ENCODE measurements at places on chromosomes 12 and 14.

DNA sequence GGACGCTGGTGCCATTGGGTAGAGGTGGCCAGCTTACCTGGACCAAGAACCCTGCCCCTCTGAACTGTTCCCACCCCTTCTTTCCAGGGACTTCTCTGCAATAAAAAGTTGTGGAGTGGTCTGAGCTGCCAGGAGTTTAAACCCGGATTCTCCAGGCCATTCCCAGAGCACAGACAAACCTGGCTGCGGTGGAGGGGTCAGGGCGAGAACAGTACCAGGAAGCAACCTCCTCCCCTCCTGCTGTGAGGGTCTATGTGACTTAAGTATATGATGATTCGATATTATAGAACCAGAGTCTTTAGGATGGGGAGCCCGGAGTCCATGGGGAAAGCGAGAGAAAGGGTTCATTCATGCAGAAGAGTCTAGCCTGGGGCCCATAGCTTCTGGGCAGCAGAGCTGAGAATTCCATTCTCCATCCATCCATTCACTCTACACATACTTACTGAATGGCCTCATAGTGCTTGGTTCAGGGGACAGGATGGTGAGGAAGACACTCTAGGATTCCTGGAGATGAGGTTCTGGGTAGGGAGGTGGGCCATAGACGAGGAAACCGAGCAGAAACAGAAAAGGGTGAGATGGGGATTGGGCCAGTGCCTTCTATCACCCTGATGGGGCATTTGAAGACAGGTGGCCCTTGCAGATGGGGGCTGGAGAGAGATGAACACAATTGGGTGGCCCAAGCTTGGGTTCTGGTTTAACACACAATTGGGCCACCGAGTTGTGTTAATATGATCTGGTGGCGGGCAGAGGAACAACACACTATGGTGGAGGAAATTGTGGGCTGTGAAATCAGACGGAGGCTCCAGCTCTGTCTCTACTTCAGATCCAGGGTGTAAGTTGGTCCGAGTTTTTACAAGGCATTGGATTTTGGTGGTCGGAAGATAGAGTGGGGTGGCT is 5.2 kb downstream of the KRT86 start:
- DNase-seq, result no peak

- DNase-seq, result no peak
Observed at GRCh38 chr12:27006797-27007467, 7.3 kb downstream of the TM7SF3 start.

DNA sequence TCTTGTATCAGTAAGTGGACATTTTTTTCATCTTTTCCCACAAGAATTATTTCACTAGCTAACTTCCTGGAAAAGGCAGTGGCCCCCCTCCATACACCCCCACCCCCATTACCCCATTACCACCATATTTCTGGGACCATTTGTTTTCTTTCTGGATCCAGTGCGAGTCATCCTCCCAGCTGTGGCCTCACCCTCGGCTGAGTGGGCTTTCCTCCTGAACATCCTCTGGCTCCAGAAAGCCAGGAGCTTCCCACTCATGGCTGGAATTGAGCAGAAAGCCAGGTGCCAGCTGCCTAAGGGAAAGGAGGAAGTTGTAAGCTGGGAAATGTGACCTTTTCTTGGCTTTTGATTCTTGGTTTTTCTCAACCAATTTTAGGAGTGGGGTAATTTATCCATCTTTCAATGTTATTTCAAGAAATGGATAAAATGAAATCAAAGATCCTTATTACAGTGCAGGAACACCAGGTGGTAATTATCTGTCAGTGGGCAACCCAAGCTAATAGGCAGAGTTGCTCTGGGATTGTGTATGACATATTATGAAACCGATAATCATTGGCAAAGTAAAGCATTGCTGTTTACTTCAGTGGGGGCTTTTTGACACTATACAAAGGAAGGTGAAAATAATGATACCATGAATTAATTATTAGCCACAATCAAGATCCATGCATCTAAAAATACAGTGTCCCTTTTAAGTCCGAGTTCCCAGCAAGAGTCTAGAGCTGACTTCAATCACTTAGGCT is 124.6 kb downstream of the KICS2 start:
- DNase-seq, result no peak

GRCh38 chr14:56173365-56173922 is 55.2 kb downstream of the PELI2 start:
- DNase-seq, result no peak

- DNase-seq, result no peak
Observed at GRCh38 chr12:109244073-109244472, 65.0 kb downstream of the FOXN4 start.

- DNase-seq, result no peak
Observed at GRCh38 chr14:54301359-54301758, 95.4 kb upstream of the CDKN3 start.

DNA sequence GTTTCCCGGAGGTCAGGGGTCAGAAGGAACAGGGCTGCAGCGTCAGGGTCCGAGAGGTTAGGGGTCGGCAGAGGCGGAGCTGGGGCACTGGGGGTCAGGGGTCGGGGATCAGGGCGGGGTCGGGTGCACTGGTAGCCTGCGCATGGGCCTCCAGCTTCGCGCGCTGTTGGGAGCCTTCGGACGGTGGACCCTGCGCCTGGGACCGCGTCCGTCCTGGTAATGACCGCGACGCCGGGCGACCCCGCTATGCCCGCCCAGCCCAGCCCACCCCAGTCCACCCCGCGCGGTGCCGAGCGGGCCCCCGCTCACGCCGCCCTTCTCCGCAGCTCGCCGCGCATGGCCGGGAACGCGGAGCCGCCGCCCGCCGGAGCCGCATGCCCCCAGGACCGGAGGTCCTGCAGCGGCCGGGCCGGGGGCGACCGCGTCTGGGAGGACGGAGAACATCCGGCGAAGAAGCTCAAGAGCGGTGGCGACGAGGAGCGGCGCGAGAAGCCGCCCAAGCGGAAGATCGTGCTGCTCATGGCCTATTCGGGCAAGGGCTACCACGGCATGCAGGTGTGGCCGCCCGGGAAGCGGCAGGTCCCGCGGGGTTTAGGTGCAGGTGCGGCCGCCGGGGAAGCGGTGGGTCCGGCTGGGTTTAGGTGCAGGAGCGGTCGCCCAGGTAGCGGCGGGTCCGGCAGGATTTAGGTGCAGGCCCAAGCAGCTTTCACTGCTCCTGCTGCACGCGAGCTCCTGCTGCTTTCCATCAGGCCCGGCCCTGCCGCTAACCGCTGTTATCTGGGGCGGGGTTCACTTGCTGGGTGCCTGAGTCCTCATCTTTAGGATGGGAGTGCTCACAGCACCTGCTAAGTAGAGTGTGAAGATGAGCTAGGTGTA is 743 bp downstream of the PUS1 start:
- DNase-seq, result no peak

DNA sequence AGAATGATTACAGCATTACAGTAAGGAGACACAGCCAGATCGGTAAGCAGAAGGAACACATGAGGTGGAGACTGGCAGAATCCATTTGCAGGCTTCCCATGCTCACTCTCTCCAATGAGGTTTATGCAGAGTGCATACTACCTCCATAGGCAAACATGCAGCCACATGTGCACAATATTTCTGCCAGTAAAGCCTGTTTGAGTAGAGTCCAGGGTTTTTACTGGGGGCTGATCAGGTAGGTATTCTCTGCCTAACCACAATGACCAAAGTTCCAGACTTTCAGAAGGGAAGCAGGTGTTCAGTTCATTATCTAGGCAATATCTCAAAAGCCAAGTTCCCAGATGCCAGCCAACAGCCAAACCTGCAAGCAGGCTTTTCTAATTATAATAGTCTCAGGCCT is 31.1 kb downstream of the INTS13 start:
- DNase-seq, result no peak

DNA sequence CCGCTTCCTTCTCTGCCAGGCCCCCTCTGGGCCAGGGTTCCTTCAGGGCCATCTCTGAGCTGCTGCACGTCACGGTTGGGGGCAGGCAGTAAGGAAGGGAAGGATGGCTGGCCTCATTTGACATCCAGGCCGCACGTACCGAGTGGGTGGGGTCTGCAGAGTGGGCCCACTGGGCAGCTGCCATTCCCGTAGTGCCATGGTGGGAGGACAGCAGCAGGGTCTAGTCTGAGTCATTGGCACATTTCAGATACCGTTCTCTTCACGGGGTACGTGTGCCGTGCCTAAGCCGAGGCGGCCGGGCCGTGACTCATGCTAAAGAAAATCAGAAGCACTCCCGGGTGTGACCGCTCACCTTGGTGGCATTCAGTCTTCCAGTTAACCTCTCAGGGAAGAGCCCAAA is 43.9 kb downstream of the IL31 start:
- DNase-seq, result no peak

DNA sequence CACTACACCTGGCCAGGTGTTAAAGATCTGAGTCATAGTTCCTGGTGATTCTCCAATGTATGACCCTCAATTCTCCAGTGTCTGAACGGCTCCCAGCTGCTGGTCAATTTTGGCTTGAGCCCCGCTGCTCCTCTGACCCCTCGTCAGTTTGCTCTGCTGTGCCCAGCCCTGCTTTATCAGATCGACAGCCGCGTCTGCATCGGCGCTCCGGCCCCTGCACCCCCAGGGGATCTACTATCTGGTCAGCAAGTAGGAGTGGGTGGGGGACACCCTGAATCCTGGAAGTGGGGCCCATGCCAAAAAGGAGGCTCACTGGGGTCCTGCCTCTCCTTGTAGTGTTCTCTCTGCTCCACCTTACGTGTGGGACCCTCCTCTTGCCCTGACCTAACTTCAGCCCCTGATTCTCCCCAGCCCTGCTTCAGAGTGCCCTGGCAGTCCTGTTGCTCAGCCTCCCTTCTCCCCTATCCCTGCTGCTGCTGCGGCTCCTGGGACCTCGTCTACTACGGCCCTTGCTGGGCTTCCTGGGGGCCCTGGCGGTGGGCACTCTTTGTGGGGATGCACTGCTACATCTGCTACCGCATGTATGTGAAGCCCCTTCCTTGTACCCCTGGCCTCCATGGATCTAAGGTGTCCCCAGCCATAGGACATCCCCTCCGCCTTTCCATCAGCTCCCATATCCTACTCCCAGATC is 5.0 kb downstream of the SLC39A5 start:
- no peak for DNase-seq

- DNase-seq, result no peak
Observed at GRCh38 chr12:58087423-58088127, 146.2 kb downstream of the ATP23 start.

- DNase-seq, result no peak
Observed at GRCh38 chr12:15601210-15601800, 187.9 kb downstream of the EPS8 start.

DNA sequence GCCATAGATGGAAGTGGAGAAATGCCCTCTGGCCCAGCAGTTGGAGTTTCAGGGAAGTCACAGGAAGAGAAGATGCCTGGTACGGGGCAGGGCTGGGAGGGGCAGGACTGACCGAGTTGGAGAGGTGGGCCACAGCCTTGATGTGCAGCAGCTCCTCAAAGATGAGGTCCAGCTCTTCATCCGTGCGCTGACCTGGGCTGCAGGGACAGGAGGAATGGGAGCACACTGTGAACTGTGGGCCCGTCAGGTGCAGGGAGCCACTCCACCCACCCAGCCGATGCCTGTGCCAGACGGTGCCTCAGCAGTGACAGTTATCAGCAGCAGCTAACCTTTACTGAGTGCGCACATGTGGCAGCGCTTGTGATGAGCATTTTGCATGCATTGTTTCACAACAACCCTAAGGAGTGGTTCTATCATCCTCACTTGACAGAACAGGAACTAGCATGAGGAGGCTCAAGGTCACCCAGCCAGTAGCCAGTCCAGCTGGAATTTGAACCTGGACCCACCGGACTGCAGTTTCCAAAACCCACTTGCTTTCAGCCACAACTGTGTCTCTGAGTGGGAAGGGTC is 8.4 kb downstream of the RAPGEF3 start:
- DNase-seq, result no peak

GRCh38 chr12:100372853-100373640 is 16.2 kb downstream of the SLC17A8 start:
- DNase-seq, result no peak

- DNase-seq, result no peak
Observed at GRCh38 chr12:109336593-109336992, 11.1 kb upstream of the MYO1H start.

GRCh38 chr12:127594351-127594970 is 672.5 kb upstream of the TMEM132C start:
- no peak for DNase-seq

DNA sequence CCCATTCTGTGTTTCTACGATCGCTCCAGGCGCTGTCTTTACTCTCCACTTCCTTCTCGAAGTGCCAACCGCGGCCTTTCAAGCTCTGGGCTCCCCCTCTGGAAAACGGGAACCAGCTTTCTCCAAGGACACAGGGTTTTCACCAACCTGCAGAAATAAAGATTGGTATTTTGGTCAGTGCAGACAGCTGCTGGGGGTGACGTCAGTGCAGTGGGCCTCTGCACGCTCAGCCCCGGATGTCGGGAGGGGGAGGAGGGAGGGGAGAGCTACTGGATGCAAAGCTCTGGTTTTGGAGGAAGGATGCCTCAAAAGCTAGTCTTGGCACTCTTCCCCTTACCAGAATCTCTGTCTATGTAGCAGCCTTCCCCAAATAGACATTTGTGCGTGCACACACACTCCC is 19.9 kb downstream of the HRK start:
- DNase-seq, result no peak

- peak; percentile 8 for DNase-seq
Observed at GRCh38 chr12:80837342-80837978, 100.3 kb downstream of the LIN7A start.

GRCh38 chr14:90613453-90613852 is 202.8 kb downstream of the TTC7B start:
- DNase-seq, result no peak

- DNase-seq, result no peak
Observed at GRCh38 chr14:30708157-30708556, 86.0 kb downstream of the SCFD1 start.

DNA sequence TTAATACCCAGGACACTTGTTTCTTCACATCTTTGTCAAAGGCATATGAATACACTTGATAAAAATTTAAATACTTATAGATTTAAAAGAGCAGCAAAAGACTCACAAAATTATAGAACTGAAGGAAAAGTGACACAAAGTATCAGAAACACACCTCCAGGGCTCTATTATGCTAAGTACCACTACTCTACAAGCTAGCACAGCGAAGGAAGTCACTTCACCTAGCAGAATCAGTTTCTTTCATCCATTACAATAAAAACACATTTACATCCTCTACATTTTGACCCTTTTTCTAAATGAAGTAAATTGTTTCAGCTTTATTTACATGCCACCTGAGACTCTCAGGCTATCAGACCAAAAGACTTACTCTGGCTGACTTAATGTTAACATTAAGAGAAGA is 26.6 kb upstream of the PTPRB start:
- DNase-seq, result no peak

- DNase-seq, result no peak
Observed at GRCh38 chr14:72519543-72519942, 374.4 kb downstream of the DPF3 start.

DNA sequence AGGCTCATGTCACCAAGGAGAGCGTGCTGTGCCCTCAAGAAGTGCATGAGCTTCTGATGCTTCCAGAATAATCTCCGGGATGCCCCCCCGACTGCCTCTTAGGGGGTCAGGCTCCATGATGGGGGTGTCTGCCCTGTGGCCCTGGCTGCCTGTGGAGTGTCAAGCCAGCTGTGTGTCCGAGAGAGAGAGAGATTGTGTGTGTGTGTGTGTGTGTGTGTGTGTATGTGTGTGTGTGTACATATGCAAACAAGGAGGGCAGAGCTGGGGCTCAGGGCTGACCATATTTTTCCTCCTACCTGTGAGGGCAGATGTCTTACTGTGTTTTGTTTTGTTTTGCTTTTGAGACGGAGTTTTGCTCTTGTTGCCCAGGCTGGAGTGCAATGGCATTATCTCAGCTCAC is 5.6 kb upstream of the ALDH2 start:
- DNase-seq, result no peak
